Activated CD4-positive, alpha-beta T cell treated with anti-CD3 and anti-CD28 coated beads, Interleukin-2, amount 50 U/mL, for 48 hours (primary cell): ENCODE measurements at places on chromosomes 16 and 17.

DNA sequence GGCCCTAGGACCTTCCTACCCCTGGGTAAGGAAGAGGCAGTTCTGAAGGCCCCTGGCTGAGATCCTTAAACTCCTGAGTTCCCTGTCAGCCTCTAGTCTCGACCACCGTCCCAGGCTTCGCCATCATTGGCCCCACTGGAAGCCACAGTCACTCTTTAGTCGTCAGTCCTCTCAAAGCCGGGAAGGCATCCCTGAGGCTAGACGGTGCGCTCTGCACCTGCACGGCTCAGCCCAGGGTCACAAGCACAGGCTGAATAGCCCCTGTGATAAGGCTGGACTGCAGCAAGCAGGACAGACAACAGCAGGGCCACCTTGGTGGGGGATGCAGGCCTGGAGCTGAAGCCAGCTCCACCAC is 3.3 kb upstream of the HEXIM1 start:
- no peak for DNase-seq

GRCh38 chr17:50914505-50915063 is 48.4 kb upstream of the TOB1 start:
- no peak for DNase-seq

DNA sequence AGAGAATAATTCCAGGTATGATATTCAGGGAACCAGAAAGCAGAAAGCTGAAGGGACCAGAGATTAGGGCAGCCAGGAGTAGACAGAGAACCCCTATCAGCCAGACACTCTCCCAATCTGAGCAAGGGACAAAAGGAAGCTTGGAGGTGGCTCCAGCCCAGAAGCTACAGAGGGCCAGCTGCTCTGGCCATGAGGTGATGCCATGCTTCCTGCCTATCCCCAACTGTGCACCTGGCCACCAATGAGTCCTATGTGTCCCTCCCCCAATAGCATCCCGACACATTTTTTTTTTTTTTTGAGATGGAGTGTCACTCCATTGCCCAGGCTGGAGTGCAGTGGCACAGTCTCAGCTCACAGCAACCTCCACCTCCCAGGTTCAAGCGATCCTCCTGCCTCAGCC is 30.0 kb downstream of the NSMCE1 start:
- DNase-seq, result no peak

- DNase-seq, result no peak
Measured at GRCh38 chr17:7626956-7627249, 718 bp downstream of the SAT2 start.

DNA sequence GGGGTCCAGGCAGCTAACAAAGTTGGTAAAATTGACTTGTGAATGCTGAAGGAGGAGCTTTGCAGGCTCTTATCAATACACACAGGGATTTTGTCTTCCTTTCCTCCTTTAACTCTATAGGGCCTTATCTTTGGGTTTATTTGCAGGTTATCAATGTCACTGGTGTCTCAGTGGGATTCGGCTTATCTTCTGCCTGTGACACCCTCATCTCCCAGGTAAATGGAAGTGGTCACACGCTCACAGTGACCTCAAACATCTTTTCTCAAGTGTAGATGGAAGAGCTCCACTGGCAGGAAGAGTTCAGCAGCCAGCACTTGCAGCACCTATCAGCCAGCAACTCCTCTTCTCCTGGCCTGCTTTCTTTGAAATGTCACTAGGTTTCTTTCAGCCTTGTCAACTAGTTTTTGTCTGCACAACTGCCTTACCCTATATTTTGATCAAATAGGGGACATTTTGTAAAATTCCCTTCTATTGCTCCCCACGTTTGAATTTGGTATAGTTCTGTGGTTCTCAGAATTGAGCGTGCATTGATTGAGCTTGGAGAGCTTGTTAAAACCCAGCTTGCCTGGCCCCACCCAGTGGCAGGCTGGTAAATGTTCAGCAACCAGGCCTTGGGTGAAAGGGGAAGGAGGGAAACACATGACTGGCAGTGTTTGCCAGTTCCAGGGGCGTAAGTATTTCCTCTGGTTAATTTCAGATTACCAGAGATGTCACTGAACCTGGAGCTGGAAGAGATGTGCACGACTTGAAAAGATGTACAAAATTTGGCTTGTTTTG is 12.8 kb downstream of the SLC47A1 start:
- DNase-seq, result no peak

DNA sequence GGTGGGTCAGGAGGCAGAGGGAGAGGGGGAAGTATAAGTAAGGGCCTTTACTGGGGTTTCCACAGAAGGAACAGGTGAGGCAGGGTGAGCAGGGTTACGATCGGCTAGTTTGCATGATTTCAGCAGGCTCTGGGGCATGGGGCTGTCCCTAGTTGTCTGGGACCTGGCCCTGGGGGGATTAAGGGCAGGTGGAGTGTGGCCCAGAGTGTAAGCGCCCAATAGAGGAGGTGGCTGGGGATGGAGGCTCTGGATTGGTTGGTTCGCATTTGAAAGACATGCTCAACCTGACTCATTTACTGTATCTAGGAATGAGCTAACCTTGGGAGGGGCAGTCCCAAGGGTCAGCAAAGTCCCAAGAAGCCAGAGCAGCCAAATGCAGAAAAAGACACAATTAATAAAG is 230.3 kb downstream of the MAP2K4 start:
- no peak for DNase-seq

GRCh38 chr17:55344514-55344997 is 77.1 kb downstream of the MMD start:
- no peak for DNase-seq

DNA sequence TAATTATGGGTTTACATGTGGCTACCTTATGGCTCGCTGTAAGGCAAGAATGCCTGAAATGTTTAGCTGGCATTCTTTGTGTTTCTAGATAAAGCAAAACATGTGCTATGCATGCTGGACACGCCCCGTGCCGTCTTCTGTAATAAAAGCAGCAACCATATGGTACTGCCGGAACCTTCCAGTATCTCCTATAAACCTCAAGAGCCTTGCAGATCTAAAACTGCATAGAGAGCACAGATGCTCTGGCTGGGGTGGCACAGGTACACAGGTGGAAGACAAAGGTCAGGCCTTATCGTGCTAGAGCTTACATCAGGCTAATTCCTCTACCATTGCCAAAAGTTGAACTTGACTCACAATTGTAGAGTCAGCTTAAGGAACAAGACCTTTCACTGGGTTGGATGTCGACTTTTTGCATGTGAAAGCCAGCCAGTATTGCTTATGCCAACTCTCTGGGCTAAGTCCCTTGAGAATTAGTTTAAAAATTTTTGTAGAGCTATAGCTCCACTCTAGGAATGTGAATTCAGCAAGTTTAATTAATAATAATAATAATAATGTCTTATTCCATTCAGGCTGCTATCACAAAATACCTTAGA is 187.4 kb upstream of the CACNG5 start:
- no peak for DNase-seq

- no peak for DNase-seq
Measured at GRCh38 chr17:60823515-60823914, 145.9 kb downstream of the BCAS3 start.

DNA sequence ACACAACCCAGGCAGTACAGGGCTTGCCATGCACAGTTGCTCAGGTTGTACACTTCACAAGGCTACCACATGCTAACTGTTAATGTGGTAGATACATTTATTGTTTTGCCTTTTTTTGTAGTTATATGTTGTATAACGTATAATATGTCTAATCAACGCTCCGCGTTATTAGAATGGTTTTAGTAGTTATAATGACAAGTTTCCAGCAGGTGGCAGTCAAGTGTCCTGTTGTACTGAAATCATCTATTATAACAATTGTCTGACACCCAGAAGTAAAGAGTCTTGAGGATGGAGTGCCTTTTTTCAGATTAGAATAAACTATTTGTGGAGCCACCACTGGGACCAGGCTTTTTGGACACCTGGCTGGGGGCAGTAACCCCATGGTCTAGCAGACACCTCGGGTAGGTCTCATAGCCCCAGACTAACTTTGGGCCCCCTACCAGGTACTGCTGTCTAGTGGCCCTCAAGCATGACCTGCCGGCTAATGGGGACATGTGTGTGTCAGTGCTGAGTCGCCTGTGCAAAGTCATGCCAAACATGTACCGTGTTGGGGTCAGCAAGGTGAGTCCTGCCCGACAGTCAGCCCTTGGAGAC is 32.8 kb downstream of the MYO15A start:
- DNase-seq, result peak; percentile 15

DNA sequence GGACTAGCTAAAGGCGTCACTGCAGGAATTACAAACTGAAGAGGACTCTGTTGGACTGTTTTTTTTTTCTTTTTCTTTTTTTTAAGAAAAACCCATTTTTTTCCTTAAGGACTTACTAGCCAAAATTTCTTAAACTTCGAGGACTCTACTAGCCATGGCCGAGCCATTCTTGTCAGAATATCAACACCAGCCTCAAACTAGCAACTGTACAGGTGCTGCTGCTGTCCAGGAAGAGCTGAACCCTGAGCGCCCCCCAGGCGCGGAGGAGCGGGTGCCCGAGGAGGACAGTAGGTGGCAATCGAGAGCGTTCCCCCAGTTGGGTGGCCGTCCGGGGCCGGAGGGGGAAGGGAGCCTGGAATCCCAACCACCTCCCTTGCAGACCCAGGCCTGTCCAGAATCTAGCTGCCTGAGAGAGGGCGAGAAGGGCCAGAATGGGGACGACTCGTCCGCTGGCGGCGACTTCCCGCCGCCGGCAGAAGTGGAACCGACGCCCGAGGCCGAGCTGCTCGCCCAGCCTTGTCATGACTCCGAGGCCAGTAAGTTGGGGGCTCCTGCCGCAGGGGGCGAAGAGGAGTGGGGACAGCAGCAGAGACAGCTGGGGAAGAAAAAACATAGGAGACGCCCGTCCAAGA is 878 bp downstream of the HEXIM1 start:
- peak; percentile 76 for DNase-seq

DNA sequence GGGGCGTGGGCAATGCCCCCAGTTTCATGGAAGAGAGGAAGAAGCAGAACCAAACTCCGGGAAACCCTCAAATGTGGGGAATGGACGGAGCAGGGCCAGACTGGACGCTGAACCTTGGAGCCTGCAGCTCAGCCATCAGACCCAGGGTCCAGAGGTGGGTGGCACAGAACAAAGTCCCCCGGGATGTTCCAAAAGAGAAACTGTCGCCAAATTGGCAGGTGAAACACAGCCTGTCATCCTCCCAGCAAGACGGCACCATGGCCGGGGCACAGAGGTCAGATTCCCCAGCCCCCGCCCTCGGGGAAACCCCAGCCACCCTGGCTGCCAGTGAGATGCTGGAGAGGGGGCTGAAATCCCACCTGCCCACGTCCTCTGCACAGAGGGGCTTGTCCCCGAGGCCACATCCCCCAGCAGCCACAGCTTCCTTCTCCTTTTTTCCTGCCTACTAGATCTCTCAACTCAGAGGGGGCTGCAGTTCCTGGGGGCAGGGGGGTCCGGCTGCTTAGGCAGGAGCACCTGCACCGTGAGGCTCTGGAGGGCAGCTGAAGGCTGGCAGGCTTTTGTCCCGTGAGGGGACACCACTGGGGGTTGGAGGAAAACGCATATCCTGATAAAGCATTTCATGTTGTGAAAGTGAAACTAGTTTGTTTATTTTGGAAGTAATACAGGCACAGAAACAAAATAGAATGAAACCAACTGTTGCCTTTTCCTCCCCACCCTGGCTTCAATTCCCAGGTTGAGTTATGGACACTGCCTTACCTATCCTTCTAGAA is 1.2 kb upstream of the SECTM1 start:
- no peak for DNase-seq

DNA sequence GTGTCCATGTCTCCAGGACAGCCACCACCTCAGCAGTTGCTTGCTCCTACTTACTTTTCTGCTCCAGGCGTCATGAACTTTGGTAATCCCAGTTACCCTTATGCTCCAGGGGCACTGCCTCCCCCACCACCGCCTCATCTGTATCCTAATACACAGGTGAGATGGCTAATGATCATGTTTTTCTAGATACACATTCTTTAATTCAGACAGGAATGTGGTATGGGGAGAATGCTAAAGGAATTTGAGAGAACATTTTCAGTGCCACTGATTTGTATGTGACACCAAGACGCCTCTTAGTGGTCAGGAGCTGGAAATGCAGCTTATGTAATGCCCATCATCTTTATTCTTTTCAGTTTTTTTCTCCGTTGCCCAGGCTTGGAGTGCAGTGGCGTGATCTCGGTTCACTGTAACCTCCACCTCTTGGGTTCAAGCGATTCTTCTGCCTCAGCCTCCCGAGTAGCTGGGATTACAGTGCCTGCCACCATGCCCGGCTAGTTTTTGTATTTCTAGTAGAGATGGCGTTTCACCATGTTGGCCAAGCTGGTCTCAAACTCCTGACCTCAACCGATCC is 8.9 kb upstream of the RAPGEFL1 start:
- DNase-seq, result peak; percentile 30

GRCh38 chr17:1803280-1803679 is 26.4 kb downstream of the SMYD4 start:
- no peak for DNase-seq

GRCh38 chr16:85175724-85176233 is 63.5 kb upstream of the CIBAR2 start:
- no peak for DNase-seq

DNA sequence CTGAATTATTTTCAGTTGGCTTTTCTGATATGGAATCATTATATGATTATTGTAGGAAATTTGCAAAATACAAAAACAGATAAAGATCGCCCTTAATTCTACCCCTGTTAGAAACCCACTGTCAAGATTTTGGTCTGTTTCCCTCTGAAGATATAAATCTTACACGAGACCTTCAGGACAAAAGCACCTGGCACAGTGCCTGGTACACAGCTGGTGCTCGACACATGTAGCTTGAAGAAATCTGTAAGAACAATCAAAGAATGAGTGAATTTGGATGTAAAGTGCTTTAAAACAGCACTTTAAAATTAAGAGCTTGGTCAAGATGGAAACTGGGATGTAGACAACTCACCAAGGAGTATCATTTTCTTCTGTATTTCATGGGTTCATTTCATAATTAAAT is 181.1 kb downstream of the C16orf78 start:
- no peak for DNase-seq

- DNase-seq, result no peak
Measured at GRCh38 chr17:73029991-73030390, 62.5 kb downstream of the SLC39A11 start.

GRCh38 chr17:61822326-61823285 is 40.7 kb downstream of the BRIP1 start:
- DNase-seq, result no peak

GRCh38 chr17:3308603-3309002 is 10.4 kb upstream of the OR3A1 start:
- DNase-seq, result no peak

GRCh38 chr17:38916771-38917170 is 8.6 kb upstream of the LASP1NB start:
- DNase-seq, result no peak
